ENCODE measurements at places on chromosomes 16 and 17.

GRCh38 chr17:56806949-56807348, 26.8 kb downstream of the C17orf67 start:
- no peak overlapping the region for H3K27ac ChIP-seq
- no peaks in the 10 kb centered on the region for H3K36me3 ChIP-seq
- H3K27me3 ChIP-seq, result no peaks in the 10 kb centered on the region
- DNase-seq, result no peak
- H3K4me3 ChIP-seq, result no peak overlapping the region

DNA sequence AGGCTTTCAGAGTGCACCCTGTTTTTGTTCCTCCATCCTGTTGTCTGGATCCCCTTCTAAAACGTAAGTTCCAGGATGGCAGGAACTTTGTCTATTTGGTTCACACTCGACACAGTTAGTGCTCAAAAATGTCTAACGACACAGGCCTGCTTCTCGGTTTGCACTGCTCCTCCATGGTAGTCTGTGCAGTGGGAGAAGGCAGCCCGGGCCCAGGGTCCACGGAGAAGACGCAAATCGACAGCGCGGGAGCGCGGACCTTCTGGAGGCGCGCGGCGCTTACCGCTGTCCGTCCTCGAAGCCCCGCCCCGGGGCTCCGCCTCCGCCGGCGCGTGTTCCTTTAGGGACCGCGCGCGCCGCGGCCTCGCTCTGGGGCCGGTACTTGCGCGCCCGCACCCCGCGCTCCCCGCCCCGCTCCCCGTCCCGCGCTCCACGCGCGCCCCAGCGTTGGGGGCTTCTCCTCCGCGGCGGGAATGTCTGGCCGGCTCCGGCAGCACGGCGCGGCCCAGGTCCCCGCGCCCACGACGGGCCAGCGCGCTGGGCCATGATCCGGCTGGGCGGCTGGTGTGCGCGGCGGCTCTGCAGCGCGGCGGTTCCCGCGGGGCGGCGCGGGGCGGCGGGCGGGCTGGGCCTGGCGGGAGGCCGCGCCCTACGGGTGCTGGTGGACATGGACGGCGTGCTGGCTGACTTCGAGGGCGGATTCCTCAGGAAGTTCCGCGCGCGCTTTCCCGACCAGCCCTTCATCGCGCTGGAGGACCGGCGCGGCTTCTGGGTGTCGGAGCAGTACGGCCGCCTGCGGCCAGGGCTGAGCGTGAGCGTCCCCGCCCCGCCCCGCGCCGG, at the start of gene NT5M:
TSS of gene NT5M (plus strand) at position 364 of the 837 bp plus-strand sequence. CDS start at position 542, 178 bp downstream.
- peaks cover 28% of the 10 kb centered on the region for H3K4me1 ChIP-seq
- H3K36me3 ChIP-seq, result peaks cover 2% of the 10 kb centered on the region
- H3K4me3 ChIP-seq, result peak within 1 kb of the TSS; percentile 71
- H3K27ac ChIP-seq, result peak within 1 kb of the TSS; percentile 87
- peak; percentile 84 for DNase-seq
- H3K27me3 ChIP-seq, result no peaks in the 10 kb centered on the region

- no peak for DNase-seq
- H3K27ac ChIP-seq, result no peak overlapping the region
- H3K27me3 ChIP-seq, result no peaks in the 10 kb centered on the region
- H3K4me3 ChIP-seq, result no peak overlapping the region
These were observed 5.3 kb downstream of the FAM234A start for GRCh38 chr16:239948-240277.

- no peak for DNase-seq
- no peaks in the 10 kb centered on the region for H3K36me3 ChIP-seq
- peaks cover 5% of the 10 kb centered on the region for H3K27me3 ChIP-seq
- H3K4me1 ChIP-seq, result peaks cover 7% of the 10 kb centered on the region
- H3K4me3 ChIP-seq, result no peak overlapping the region
- no peak overlapping the region for H3K27ac ChIP-seq
These were observed 6.4 kb upstream of the ODF4 start for GRCh38 chr17:8333281-8333680.

GRCh38 chr17:80072410-80072809, 29.0 kb upstream of the GAA start:
- no peak overlapping the region for H3K4me3 ChIP-seq
- H3K27ac ChIP-seq, result no peak overlapping the region
- no peaks in the 10 kb centered on the region for H3K27me3 ChIP-seq

GRCh38 chr17:16250635-16251034, 33.6 kb downstream of the PIGL start:
- no peak overlapping the region for H3K4me3 ChIP-seq
- no peaks in the 10 kb centered on the region for H3K27me3 ChIP-seq
- peaks cover 20% of the 10 kb centered on the region for H3K36me3 ChIP-seq
- DNase-seq, result no peak
- peaks cover 14% of the 10 kb centered on the region for H3K4me1 ChIP-seq

- H3K36me3 ChIP-seq, result peaks cover 21% of the 10 kb centered on the region
- no peaks in the 10 kb centered on the region for H3K27me3 ChIP-seq
- DNase-seq, result no peak
- peak overlapping the region; percentile 89 for H3K4me3 ChIP-seq
These were observed 436 bp downstream of the SPAG5 start for GRCh38 chr17:28598389-28598788.

GRCh38 chr16:52070341-52071057, 476.4 kb downstream of the TOX3 start:
- no peak for DNase-seq
- no peaks in the 10 kb centered on the region for H3K36me3 ChIP-seq
- H3K4me1 ChIP-seq, result no peaks in the 10 kb centered on the region
- no peaks in the 10 kb centered on the region for H3K27me3 ChIP-seq

GRCh38 chr16:21626659-21627277, 25.6 kb downstream of the IGSF6 start:
- H3K36me3 ChIP-seq, result peaks cover 42% of the 10 kb centered on the region
- no peaks in the 10 kb centered on the region for H3K27me3 ChIP-seq
- peak; percentile 30 for DNase-seq
- peaks cover 40% of the 10 kb centered on the region for H3K4me1 ChIP-seq
- H3K4me3 ChIP-seq, result no peak overlapping the region

DNA sequence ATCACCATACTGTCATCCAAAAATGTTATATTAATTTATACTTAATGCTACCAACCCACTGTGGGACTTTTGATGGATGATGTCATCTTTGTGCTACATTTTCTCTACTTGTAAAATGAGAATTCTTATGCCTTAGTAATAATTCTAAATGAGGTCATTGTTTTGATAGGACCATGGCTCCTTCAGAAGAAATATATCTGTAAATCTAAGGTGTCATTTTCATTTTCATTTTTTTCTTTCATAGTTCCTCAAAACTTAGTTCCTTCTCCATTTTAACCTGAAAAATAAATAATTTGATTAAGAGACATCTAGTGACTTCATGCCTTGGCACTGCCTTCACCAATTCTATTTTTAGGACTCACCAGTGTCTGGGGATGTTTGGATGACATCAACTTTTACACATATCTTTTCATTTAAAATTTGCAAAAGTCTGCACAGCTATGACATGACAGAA, 48.7 kb downstream of the GPRC5B start:
- no peak overlapping the region for H3K4me3 ChIP-seq
- H3K36me3 ChIP-seq, result no peaks in the 10 kb centered on the region
- no peak for DNase-seq
- no peak overlapping the region for H3K27ac ChIP-seq
- H3K27me3 ChIP-seq, result no peaks in the 10 kb centered on the region

DNA sequence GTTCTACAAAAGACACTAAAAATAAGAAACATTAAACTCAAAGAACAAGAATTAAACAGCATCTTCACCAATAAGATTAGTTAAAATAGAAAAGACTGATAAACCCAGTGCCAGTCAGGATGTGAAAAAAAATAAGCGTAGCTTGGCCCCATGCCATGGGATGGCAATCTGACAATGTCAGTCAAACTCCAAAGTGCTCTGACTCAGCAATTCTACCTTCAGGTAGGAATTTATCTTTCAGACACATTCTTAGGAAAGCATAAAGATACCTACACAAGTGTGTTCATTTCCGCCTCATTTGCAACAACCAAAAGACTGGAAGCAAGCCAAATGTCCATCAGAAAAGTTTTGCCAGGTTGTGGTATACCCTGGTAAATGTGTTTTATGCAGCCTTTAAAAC, 9.1 kb upstream of the MPO start:
- no peaks in the 10 kb centered on the region for H3K4me1 ChIP-seq
- H3K27me3 ChIP-seq, result peaks cover 10% of the 10 kb centered on the region
- no peak for DNase-seq
- H3K27ac ChIP-seq, result no peak overlapping the region
- H3K4me3 ChIP-seq, result no peak overlapping the region
- no peaks in the 10 kb centered on the region for H3K36me3 ChIP-seq

DNA sequence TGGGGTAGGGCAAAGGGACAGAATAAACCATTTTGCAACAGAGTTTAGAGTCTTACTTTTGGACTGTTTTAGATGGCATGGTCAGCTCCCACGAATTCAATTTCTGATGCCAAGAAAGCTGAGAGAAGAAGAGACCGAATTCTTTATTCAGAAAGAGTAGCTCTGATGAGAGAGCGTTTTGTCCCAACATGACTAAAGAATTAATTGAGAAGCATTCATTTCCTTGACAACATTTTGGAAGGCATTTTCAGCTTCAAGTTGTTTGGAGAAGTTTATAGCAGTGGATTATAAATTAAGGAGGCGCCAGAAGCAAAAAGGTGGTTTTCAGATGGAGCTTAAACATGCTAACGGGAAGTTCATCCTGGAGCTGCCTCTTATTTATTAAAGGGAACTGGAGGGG, 12.2 kb downstream of the GAN start:
- no peaks in the 10 kb centered on the region for H3K27me3 ChIP-seq
- no peak for DNase-seq
- peaks cover 11% of the 10 kb centered on the region for H3K4me1 ChIP-seq
- no peak overlapping the region for H3K27ac ChIP-seq
- H3K36me3 ChIP-seq, result peaks cover 16% of the 10 kb centered on the region

DNA sequence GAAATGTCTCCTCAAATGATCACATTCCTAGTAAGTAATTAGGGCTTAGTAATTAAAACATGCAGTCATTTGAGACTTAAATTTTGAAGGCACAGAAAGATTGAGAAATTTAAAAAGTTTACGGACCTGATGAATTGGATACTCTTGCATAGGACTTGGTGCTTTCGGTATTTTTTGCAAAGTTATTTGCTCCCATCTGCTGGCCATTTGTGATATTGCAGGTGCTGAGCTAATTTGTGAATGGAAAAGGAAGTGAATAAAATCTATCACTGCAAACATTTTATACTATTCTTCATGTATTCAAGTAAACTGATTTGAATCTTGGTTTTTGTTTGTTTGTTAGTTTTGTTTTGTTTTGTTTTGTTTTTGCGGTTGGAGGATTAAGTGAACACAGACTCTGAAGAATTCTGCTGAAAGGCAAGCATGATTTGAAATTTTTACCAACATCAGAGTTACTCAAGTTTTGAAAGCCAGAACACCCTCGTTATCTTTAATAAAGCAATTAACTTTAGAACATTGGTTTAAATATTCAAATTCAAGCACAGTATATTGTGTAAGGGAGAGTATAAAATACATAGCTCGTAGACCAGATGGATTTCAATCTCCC, 689.5 kb upstream of the RBFOX1 start:
- peak; percentile 63 for DNase-seq
- H3K36me3 ChIP-seq, result no peaks in the 10 kb centered on the region
- H3K4me1 ChIP-seq, result peaks cover 3% of the 10 kb centered on the region
- H3K27me3 ChIP-seq, result peaks cover 9% of the 10 kb centered on the region
- H3K4me3 ChIP-seq, result no peak overlapping the region

DNA sequence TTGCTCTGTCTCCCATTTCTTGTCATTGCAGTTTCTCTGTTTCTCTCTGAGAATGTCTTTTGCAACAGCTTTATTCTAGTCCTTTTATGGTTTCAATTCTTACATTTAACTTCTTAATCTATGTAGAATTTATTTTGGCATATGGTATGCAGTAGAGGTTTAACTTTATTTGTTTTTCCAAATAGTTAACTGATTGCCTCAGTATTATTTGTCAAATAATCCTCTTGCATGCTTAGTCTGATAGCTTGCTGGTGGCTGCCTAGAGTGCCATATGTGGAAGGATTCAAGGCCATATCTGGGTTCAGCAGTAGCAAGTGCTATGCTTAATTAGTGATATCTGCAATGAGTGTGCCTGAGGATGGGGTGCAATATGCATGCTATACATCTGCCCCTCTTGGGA, 6.9 kb downstream of the SNTB2 start:
- H3K27ac ChIP-seq, result no peak overlapping the region
- peaks cover 21% of the 10 kb centered on the region for H3K4me1 ChIP-seq
- DNase-seq, result no peak
- peaks cover 4% of the 10 kb centered on the region for H3K36me3 ChIP-seq

DNA sequence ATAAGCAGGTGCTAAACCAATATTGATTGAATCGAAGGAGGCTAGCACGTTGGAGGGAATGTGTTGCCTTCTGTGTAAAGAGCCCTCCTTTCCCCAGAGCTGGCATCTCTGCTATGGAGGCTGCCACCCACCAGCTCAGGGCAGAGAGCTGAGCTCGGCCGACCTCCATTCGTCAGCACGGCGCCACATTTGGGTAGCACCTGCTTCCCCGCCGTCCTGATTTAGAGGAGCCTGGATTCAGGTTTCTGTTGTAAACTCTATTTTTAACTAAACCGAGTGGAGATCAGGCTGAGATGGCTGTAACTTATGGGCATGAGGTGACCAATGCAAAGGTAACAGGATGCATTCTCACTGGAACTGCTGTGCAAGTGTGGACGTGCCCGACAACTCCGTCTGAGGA, 172.5 kb downstream of the CCDC182 start:
- H3K4me3 ChIP-seq, result no peak overlapping the region
- DNase-seq, result no peak
- no peak overlapping the region for H3K27ac ChIP-seq
- H3K4me1 ChIP-seq, result no peaks in the 10 kb centered on the region

- H3K27me3 ChIP-seq, result peaks cover 20% of the 10 kb centered on the region
- no peaks in the 10 kb centered on the region for H3K36me3 ChIP-seq
- H3K27ac ChIP-seq, result no peak overlapping the region
- no peak for DNase-seq
These were observed 65.8 kb downstream of the WSCD1 start for GRCh38 chr17:6135996-6136395.

GRCh38 chr17:66177048-66177447, 14.9 kb downstream of the CEP112 start:
- H3K27ac ChIP-seq, result no peak overlapping the region
- H3K4me1 ChIP-seq, result no peaks in the 10 kb centered on the region
- DNase-seq, result no peak
- no peak overlapping the region for H3K4me3 ChIP-seq

DNA sequence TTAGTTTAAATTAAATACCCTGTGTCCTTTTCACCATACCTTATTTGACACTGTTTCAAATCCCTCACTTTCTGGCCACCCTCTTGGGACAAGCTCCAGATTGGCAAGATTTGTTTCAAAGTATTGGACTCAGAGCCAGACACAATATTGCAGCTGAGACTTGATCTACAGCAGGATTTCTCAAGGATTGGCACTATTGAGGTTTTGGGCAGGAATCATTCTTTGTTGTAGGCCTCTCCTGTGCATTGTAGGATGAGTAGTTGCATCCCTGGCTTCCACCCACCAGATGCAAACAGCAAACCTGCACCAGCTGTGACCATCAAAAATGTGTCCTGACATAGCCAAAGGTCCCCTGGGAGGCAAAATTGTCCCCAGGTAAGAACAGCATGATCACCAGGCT, 181.2 kb downstream of the CHD9NB start:
- H3K36me3 ChIP-seq, result no peaks in the 10 kb centered on the region
- H3K27ac ChIP-seq, result no peak overlapping the region
- no peaks in the 10 kb centered on the region for H3K4me1 ChIP-seq
- DNase-seq, result no peak

- H3K27me3 ChIP-seq, result no peaks in the 10 kb centered on the region
- H3K4me1 ChIP-seq, result peaks cover 8% of the 10 kb centered on the region
- DNase-seq, result no peak
- H3K27ac ChIP-seq, result no peak overlapping the region
- H3K36me3 ChIP-seq, result peaks cover 4% of the 10 kb centered on the region
- no peak overlapping the region for H3K4me3 ChIP-seq
These were observed 10.7 kb downstream of the SGSM2 start for GRCh38 chr17:2347805-2348685.

GRCh38 chr16:51556694-51557340, 405.7 kb upstream of the SALL1 start:
- H3K27me3 ChIP-seq, result no peaks in the 10 kb centered on the region
- no peaks in the 10 kb centered on the region for H3K4me1 ChIP-seq
- H3K36me3 ChIP-seq, result no peaks in the 10 kb centered on the region
- DNase-seq, result no peak
- H3K27ac ChIP-seq, result no peak overlapping the region
